ENCODE measurements at places on chromosomes 2 and 18. TPM values are rescaled to one million over a fixed set of nuclear protein-coding genes. Genes with fewer than 3 reads are reported as not detected.

The CNOT9 gene
- 38.5 TPM for total RNA-seq

The GAL3ST2 gene
- not detected for total RNA-seq

The B4GALT6 gene
- 28.7 TPM for total RNA-seq

The NOL4 gene
- 0.42 TPM for total RNA-seq

The DNAJC5G gene
- not detected for total RNA-seq

The RESP18 gene
- total RNA-seq = not detected

The ZSWIM2 gene
- total RNA-seq = not detected

The RAB6C gene
- total RNA-seq = 0.34 TPM

The KATNAL2 gene
- total RNA-seq = 1.4 TPM

The SEPTIN10 gene
- 45.7 TPM for total RNA-seq

All from kidney epithelial cell (primary cell).